ENCODE measurements at places on chromosomes 7 and 10.

GRCh38 chr10:67788028-67788886, 49.7 kb downstream of the DNAJC12 start:
- DNase-seq, result peak; percentile 92

GRCh38 chr10:34933676-34934075, 118.6 kb upstream of the PARD3 start:
- DNase-seq, result peak; percentile 39

- no peak for DNase-seq
Measured at GRCh38 chr10:97444212-97444611, 1.6 kb downstream of the EXOSC1 start.

DNA sequence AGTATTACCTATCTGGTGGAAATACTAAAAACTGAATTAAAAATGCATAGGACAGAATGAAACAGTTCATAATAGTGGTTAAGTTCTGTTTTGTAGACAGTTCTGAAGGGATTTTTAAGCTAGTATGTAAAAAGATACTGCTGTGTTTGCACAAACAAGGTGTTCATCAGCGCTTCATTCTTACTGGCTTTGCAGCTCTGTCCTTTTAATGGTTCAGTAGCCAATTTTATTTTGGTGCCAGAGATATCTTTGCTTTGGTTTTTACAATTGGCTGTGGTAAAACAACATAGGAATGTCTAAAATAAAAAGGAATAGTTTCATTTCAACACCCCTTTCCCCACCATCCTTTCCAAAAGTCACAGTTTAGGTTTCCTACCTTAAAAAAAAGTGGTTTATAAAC, 33.0 kb downstream of the STAM start:
- no peak for DNase-seq

DNA sequence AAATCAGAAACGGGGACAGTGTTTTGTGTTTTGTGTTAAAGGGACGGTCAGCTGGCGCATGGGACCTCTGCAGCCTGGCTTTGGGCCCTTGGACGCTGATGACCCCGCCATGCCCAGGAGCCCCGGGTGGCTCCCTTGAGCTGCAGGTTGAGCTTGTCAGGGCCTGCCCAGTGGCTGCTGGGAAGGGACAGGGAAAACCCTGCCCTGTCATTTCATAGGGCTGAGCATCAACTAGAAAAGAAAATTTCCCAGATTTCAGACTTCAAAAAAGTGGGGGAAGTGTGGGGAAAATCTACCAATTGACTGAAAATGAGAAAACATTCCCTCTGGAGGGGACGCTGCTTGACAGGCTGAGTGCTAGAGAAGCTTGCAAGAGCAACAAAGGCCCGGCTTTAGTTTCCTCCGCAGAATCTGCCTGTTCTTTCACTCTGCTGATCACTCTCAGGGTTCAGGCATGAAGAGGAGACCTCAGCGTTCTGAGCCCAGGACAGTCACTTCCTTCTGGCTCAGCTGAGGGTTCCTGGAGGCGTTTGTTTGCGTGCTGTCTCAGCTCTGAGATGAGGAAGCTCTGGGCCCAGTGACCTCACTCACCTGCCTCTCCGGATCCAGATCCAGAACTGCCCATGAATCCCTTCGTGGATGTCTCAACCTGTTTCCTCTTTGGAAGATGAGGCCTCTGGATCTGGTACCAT, 18.6 kb upstream of the DNAJB6 start:
- no peak for DNase-seq

DNA sequence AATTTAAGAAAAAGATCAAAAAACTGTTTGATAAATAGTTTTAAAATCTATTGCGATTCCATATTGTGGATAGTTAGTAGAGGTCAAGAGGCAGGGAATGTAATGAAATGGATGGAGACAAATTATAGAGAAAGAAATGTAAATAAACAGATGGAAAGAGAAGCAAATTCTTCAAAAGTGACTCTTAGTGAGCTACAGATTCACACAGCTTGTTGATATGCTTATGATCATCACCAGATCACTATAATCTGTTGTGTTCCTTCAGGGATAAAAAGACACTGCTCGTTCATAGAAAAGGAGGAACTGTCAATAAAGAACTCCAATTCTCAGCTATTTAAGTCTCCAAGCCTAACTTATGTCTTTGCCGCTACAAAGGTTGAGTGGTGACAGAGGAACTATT, 251.4 kb upstream of the SEMA3C start:
- no peak for DNase-seq

- DNase-seq, result peak; percentile 34
Measured at GRCh38 chr7:105429746-105430612, 41.3 kb upstream of the SRPK2 start.

GRCh38 chr10:99926925-99927720, 82.6 kb downstream of the DNMBP start:
- no peak for DNase-seq

DNA sequence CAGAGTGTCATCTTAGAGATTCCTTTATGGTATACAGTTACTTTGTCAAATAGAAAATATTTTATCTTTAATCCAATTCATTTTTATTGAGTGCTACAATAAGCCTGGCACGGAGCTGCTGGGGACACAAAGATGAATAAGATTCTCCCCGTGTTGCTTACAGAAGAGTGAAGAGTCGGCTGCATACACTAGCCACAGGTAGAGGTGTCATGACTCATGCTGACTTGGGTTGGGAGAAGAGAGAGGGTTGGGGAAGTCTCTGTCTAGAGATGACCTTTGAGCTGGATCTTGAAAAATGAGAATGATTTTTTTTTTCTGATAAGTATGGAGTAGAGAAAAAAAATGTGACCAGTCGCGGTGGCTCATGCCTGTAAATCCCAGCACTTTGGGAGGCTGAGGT, 289.9 kb upstream of the CELF2 start:
- no peak for DNase-seq

- DNase-seq, result no peak
Measured at GRCh38 chr10:6123532-6123931, 34.7 kb downstream of the RBM17 start.

DNA sequence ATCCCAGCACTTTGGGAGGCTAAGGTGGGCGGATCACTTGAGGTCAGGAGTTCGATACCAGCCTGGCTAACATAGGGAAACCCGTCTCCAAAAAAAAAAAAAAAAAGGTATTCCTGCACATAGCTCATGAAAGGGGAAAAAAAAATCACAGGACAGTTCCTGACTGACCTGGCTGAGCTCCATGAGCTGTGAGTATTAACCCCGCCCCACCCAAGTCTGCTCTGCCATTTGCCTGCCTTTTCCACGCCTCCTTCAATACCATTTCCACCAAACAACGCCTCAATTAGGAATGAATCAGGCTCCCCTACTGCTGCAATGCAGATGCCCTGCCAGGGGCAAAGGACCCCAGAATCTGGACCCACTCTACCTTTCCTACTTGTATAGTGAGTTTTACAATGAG, 55.0 kb downstream of the PDIA4 start:
- DNase-seq, result no peak

- no peak for DNase-seq
Measured at GRCh38 chr10:120012131-120012400, 119.5 kb downstream of the SEC23IP start.

DNA sequence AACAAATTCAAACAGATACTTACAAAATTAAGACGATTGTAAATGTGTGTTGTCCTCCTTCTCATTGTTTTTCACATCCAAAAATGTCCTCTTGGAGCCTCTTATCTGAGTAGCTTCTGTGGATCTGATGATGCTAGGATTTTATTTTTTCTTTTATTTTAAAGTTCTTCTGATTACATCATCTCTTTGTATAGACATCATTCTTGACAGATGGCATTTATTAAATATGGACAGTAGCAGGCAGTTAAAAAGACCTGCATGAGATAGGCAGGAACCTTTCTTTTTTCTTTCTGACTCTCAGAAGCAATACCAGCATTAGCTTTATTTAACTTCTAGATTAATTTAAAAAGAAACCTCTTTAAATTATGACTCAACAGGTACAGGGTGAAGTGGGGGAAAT, at the start of gene RPA3:
Gene RPA3, minus strand, starts transcription at position 116 of the 400 bp plus-strand sequence. CDS start 78,189 bp downstream, outside the sequence.
- no peak for DNase-seq

- DNase-seq, result no peak
Measured at GRCh38 chr7:82757-83155, 109.6 kb upstream of the FAM20C start.

GRCh38 chr7:111282626-111283025, 191.7 kb downstream of the LRRN3 start:
- no peak for DNase-seq

DNA sequence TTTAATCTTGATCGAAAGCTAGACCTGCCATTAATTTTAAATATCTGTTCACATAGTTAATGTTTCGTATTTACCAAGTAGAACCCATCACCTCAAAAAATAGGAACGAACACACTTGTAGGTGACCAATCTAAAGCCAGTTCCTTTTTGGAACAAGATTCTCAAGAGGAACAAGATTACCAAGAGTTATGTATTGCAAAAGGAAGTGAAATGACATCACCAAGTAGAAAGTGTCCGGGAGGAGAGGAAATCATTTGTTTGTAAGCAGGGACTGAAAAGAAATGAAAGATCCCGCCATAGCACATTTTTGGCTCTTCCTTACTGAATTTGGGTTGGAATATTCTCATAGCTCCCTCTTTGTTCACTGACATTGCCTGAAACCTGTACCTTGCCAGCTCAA, 1200.5 kb downstream of the SORCS1 start:
- no peak for DNase-seq

GRCh38 chr7:134287916-134288659, 28.6 kb downstream of the SLC35B4 start:
- DNase-seq, result no peak

Data from H9 (cell line).